AG10803 (cell line): ENCODE measurements at places on chromosomes 2 and 18.

GRCh38 chr2:186641807-186642321 is 52.0 kb upstream of the FAM171B start:
- peak; percentile 77 for DNase-seq

DNA sequence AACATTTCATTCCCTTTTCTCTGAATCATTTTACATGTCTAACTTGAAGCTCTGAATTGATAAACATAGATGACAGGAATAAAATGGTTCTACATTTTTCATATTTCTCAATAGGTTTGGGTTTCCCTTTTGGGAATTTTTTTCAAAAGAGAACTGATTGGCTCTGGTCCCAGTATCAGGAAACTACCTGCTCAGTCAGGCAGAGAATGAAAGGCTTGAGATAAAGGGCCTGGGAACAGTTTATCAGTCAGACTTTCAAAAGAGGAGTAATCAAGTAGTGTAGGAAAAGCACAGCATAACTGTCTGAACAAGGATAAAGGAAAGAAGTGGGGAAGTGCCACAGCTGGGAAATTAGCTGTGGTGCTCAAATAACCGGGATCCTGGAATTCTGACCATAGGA is 28.3 kb upstream of the CCL20 start:
- DNase-seq, result no peak

GRCh38 chr18:71815305-71815704 is 728.8 kb downstream of the CBLN2 start:
- DNase-seq, result no peak

DNA sequence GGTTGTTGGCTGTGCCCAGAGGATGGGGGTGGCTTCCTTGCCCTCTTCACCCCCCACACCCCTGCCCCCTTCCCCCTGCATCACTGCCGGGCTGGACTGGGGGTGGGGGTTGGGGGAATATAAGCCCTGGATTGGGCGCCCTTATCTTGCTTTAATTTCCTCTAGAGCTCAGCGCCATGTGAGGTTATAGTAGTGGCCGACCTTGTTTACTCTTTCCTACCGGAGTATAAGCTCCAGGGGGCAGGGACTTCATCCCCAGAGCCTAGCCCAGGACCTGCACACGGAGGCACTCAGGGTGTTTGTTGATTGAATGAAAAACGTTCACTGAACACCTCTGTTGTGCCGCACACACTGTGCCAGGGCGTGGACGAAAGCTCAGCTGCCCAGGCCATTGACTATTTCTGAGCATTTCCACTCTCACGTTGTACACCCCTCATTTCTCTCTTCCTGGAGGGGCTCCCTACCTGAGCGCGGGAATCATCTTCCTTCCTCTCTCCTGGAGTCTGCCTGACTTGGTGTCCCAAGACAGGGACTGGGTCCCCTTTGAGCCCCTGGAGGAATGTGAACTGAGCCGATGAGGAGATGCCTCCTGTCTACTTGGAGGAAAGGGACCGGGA is 9.3 kb upstream of the SPATA3 start:
- DNase-seq, result no peak

DNA sequence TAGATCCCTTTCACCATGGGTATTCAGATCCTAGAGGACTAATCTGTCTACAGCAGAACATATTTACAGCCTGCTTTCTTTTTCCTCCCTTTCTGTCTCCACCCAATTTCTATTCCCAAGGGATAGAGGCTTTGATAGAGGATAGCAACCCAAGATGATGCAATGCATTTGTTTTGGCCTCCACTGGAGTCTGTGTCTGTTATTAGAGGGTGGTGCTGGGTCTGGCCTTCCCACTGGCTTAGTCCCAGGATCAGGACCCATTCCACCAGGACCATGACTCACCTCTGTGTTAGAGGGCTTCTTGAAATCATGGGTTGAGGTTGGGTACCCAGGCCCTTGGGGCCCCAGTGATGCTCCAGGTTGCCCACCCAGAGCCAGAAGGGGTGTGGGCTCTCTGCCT is 239.7 kb upstream of the TNP1 start:
- DNase-seq, result peak; percentile 48

DNA sequence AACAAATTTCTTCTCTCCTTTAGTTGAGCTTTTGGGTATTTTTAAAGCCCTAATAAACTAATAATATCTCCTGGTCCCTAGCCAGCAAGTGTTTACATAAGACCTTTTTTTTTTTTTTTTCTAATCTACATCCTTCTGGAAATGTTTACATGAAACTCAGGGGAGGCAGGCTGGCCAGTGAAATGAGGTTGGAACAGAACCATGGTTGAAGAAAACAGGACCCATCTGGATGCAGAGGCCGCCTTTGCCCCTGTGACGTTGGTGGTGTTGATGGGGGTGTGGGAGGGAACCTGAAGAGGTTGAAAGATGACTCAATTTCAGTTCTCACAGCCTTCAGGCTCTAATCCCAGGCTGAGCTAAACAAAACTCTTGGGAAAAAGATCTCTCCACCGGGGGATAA is 118.5 kb downstream of the NRP2 start:
- no peak for DNase-seq

GRCh38 chr2:63060472-63060991 is 9.9 kb downstream of the OTX1 start:
- no peak for DNase-seq

DNA sequence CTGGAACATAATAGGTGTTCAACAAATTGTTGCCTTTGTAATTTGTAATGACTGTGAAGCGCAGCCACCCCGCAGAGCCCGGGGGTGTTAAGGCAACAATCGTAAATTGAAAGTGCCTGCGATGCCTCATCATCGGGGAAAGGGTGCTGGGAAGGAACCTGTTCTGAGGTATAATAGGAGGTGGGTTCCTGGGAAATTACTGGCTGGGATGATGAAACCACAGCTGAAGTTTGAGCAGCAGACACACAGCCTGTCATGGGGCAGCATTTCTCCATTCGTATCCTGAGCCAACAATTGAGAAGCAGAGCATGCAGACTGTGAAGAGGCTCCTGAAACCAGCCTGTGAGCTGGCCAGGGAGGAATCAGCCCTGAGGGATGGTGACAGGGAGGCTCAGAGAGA is 404.0 kb upstream of the MYT1L start:
- DNase-seq, result no peak

GRCh38 chr2:188659656-188660406 is 314.3 kb upstream of the COL3A1 start:
- peak; percentile 78 for DNase-seq
